ENCODE measurements at places on chromosomes 5 and 9. TPM values are rescaled to one million over a fixed set of nuclear protein-coding genes. Genes with fewer than 3 reads are reported as not detected.

RIOK2 gene
- 45.9 TPM for total RNA-seq

DMGDH gene
- 3.6 TPM for total RNA-seq

FAM221B gene
- not detected for total RNA-seq

SELENOP gene
- 63.2 TPM for total RNA-seq

WHRN gene
- total RNA-seq, result 1.5 TPM

C9orf153 gene
- 0.25 TPM for total RNA-seq

CD72 gene
- 0.87 TPM for total RNA-seq

SAPCD2 gene
- 7.1 TPM for total RNA-seq

CSF2 gene
- total RNA-seq, result 0.89 TPM

ANKRD33B gene
- 1.3 TPM for total RNA-seq

FAM120AOS gene
- 33.6 TPM for total RNA-seq

CDC20B gene
- total RNA-seq, result 0.22 TPM

PCDHA6 gene
- total RNA-seq, result 0.77 TPM

SETD9 gene
- total RNA-seq, result 13.3 TPM

ZNF658 gene
- total RNA-seq, result 4.6 TPM

NSG2 gene
- total RNA-seq, result not detected

CNTNAP3B gene
- total RNA-seq, result 14.5 TPM

PCDHB5 gene
- total RNA-seq, result 0.50 TPM

SOX30 gene
- not detected for total RNA-seq

PLEKHG4B gene
- total RNA-seq, result under 0.01 TPM

MYORG gene
- total RNA-seq, result 1.2 TPM

SH3TC2 gene
- total RNA-seq, result 4.8 TPM

NIPAL4 gene
- total RNA-seq, result 0.87 TPM
